ENCODE measurements at places on chromosomes 6 and 20.

GRCh38 chr6:120966321-120966720 is 368.0 kb downstream of the TBC1D32 start:
- no peak for DNase-seq

DNA sequence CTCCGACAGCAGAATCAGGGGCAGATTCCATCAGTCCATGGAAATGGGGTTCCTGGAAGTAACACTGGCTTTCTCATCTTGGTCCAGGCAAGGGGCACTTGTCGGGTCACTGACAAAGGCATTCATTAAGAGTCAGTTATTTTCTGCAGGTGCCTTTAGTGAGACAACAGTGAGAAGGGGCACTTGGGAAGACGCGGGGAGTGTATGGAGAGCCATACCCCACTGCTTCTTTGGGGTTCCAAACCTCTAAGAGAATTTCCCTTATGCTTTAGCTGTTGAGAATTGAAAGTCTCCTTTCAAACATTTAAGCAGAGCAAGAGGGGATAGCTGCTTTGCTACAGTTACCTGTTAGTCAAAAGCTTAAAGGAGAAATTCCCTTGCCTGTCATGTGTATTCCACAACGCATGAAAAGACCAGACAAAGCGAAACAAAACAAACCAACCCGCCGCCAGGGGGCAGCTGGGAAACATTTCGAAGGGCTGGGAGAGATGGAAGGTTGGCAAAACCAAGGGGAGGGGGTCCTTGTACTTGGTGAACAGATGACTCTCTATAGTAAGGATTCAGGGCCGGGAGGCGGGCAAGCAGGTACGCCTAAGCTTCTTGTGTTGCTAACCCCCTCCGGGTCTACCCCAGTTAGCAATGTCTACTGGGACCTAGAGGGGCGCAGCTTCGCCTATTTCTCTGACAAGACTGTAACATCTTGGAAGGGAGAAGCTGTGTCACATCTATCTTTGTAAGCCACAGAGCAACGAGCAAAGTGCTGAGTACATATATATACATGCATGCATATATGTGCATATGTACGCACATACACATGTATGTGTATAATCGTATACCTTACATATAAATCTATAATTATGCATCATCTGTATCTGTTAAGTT is 474.9 kb upstream of the AGPAT4 start:
- no peak for DNase-seq

DNA sequence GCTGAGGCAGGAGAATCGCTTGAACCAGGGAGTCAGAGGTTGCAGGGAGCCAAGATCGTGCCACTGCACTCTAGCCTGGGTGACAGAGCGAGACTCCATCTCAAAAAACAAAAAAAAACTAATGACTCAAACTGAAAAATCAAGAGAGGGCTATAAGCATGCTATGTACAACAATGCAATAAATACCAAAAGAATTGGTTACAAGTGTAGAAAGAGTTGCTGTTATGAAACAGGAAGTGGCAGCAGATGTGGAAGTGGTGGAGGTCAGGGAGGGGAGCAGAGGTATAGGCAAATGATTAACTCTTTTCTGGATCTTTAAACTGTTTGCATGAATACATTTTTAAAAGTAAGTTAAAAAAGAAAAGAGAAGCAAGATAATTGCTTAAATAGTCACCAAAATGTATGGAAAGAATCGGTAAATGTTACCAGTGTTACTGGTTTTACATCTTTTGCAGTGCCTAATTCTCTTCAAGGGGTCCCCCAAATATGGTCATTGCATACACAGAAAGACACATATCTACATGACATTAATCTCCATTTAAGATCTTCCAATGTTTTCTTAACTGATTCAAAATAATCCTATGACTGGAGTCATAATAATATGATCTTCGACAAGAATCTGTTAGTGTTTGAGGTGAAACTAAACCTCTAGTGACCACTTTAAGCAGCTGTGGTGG is 15.0 kb downstream of the CALHM6 start:
- DNase-seq: no peak

DNA sequence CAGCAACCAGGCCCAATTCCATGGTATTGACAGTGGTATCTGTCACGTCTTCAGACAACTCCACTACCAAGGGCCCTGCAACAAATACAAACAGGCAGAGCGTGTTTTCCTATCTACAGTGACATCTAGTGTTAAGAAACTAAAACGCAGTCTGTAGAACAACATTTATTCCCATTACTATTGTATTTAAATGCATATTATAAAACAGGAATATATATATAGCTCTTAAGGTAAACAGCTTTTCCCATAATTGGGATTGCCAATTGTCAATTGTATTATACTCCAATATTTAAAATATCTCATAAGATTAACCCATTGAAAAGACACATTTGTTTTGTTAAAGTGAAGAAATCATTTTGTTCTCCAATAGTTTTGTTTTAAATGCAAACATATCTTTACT is 97.2 kb downstream of the KIF16B start:
- DNase-seq: no peak

DNA sequence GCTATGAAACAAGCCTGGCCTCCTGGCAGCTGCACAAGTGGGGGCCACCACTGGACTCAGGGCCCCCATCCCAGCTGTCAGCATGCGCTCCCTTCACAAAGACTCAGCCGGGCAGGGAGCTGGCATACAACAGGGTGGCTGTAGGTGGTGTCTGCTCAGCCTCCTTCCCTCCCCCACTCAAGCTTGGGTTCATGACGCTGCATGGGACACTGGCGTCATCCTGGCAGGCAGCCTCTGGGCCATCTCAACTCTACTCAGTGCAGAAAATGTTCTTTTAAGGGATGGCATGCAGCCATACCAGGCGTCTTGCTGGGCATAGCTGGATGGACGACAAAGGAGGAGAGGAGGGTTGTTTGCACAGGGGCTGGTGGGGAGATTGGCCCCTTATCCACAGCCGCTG is 30.5 kb downstream of the SAYSD1 start:
- DNase-seq: no peak

DNA sequence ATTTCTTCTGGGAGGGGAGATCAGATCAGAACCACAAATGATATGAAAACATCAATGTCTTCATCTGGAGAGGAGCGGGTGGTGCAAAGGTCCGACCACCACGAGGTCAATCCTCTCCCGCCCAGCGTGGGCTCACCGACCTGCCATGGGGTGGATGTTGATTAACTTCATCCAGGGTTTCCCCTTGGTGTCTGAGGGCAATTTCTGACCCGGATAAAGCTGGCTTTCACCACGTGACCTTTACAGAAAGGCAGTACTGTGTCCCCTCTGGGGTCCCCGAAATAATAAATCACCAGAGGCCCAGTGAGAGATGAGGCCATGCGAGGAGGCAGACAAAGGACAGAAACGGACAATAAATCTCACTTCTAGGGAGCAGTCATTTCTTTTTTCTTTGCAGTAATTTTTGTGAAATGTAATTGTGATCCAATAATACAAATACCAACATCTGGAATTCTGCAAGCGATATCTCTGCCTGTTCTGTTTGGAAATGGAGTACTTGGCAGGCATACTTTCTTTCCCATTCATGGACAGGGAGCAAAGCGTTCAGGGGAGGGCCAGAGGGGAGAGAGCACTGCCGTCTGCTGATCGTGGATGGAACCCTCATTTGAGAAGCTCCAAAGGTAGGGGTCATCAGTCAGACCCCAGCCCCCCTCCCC is 55.1 kb upstream of the APCDD1L start:
- no peak for DNase-seq

DNA sequence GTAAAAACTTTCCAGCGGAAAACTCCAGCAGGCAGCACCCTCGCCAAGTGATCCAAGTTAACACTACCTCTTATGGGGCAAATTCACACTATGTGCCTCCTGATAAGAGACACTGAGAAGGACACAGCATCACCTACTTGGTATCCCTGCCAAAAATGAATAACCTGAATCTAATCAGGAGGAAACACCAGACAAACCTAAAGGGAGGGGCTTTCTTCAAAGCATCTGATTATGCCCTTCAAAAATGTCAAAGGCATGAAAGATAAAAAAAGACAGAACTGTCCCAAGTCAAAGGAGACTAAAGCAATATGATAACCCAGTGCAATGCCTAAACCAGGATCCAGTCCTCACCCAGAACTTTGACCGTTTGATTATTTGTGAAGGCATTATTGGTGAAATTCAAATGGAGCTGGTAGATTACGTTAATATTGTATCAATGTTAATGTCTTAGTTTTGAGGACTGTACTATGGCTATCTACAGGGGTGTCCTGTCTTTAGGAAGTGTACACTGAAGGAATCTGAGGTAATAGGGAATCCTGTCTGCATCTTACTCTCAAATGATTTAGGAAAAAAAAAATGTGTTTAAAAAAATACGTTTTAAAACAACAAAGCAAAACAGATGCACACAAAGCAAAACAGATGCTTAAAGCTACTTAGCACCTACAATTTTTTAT is 8.3 kb downstream of the TBC1D7 start:
- no peak for DNase-seq

DNA sequence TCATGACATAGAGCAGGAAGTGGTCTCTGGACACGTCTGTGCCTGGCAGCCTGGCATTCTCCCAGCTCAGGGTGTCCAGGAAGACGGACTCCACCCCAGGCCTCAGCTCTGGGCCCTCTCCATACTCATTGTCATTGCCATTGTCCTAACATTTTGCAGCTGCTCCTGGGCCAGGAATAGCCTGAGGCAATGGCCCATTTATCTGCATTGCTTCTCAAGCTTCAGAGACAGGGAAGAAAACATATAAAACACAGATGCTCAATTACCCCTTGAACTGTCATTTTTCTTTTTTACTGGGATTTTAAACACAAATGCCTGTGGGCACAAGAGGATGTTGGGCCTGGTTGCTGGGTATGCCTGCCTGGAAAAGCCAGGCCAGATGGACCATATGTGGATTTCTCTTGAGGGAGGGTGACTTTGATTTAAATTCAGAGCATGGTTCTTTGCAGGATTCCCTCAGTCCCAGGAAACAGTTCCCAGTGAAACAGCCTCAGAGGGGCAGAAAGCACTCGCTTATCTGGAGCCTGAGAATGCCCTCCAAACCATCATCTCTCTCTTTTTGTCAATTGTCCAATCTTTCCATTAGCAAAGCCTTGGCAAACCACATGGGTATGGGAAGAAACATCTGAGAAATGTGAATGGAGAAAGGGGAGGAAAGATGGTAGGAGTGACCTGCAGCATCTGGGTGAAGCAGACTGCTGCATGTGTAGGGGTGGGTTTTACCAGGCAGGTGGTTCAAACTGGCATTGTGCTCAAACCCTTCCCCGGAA is 17.9 kb downstream of the LAMP5 start:
- DNase-seq: no peak

GRCh38 chr20:63701329-63702035 is 5.0 kb downstream of the TNFRSF6B start:
- DNase-seq: no peak

GRCh38 chr6:113149511-113149910 is 707.6 kb upstream of the MARCKS start:
- DNase-seq: no peak

GRCh38 chr6:1381481-1382330 is 7.7 kb upstream of the FOXF2 start:
- DNase-seq: peak; percentile 53

- DNase-seq: no peak
Observed at GRCh38 chr6:7911345-7911725, 747 bp upstream of the TXNDC5 start.

DNA sequence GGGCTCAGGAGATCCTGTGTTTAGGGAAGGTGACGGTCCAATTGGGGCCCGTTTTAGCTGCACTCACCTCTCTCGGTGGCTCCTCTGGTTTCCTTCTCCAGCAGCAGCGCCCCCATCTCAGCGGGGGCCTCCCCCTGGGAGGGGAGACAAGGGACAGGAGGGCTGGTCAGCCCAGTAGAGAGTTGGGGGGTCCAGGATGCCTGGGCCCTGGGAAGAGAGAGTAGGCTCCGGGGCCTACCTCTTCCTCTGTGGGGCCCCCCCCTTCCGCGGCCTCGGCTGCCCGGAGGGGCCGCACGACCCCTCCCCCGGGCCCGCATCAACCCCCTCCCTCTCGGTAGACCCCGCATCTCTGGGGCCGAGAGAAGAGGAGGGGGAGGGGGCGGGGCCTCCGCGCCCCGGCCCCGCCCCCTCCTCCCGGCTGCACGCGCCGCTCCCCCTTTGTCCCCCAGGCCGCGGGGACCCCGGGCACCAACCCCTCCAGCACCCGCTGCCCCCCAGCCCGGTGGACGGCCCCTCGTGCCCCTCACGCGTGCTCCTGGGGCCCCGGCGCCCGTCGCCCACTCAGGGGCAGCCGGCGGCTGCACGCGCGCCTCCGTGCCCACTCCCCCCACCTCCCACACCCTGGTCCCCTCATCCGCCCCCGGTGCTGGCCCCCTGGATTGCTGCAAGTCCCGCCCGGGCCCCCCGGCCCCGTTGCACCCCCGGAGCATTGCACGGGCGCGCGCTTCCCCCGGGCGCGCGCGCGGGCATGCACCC is 464 bp downstream of the EHMT2 start:
- DNase-seq: no peak

DNA sequence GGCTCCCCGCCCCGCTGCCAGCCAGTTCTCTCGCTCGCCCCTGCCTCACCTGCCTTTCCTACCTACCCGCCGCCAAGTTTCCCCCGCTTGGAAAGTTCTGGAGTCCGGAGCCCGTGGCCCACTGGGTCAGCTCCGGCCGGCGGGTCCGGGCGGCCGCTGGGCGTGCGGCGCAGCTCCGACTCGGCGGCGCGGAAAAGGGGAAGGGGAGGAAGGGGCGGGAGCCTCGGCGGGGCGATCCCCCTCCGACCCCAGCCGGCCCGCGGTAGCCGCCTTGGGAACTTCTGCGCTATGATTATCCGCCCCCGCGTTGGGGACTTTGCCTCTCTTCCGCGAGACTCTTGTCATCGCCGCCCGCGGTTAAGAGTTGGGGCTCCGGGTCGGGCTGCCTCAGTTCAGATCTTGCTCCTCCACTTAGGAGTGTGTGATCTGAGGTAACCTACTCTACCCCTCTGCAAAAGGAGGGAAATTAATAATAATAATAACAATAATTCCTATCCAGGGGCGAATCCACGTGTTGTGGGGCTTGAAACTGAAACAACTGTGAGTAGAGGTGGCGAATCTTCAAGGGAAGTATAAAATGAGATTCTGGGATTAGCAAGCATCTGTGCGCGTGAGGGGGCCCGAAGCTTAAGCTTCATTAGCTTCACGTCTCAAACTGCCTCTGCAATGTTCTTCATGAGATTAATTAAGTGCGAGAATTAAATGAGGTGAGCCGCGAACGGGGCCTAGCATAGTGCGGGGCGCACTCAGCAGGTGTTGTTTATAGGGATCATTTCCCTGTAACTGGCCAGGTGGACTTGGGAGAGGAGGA is 30.8 kb downstream of the SF3B5 start:
- DNase-seq: peak; percentile 51

GRCh38 chr20:8569766-8570165 is 437.7 kb downstream of the PLCB1 start:
- DNase-seq: no peak

GRCh38 chr6:3208775-3209113 is 18.7 kb downstream of the TUBB2B start:
- DNase-seq: no peak

DNA sequence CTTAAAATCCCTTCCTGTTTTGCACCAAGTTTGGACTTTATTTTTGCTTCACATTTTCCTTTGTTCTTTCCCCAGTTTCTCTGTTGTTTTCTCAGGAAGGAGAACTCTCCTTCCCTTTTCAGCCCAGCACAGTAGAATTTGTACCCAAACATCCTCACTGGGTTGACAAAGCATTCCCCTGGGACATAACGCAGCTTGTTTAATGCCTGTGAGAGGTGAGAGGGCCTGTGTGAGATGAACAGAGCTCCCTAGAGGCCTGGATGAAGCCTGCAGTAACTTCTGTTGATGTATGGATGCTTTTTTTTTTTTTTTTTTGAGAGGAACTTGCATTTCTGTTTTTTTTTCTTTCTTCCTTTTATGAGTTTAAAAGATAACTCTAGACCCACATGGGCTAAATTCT is 104.9 kb upstream of the SLC22A23 start:
- DNase-seq: no peak
